Ecto neural progenitor cell (in vitro differentiated cells): ENCODE measurements at places on chromosomes 7 and 10.

DNA sequence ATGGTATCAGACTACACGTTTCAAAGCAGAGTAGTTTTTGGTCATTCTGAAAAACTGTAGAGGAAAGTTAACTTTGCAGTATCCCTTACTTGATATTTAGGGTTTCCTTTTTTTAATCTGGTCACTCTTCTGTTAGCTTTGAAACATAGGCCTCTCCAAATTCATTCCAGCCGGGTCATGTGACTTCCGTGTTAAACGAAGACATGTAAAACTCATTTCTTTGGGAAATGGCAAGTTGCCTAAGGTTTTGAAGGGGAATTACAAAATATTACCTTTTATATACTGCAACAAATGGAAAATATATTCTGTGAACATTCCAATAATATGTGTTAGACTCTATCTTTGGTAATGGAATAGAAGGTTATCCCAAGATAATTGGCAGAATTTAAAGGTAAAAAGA lies 9.5 kb downstream of the TES start:
- DNase-seq: no peak

- DNase-seq: no peak
Observed at GRCh38 chr7:144941127-144941526, 105.3 kb upstream of the TPK1 start.

DNA sequence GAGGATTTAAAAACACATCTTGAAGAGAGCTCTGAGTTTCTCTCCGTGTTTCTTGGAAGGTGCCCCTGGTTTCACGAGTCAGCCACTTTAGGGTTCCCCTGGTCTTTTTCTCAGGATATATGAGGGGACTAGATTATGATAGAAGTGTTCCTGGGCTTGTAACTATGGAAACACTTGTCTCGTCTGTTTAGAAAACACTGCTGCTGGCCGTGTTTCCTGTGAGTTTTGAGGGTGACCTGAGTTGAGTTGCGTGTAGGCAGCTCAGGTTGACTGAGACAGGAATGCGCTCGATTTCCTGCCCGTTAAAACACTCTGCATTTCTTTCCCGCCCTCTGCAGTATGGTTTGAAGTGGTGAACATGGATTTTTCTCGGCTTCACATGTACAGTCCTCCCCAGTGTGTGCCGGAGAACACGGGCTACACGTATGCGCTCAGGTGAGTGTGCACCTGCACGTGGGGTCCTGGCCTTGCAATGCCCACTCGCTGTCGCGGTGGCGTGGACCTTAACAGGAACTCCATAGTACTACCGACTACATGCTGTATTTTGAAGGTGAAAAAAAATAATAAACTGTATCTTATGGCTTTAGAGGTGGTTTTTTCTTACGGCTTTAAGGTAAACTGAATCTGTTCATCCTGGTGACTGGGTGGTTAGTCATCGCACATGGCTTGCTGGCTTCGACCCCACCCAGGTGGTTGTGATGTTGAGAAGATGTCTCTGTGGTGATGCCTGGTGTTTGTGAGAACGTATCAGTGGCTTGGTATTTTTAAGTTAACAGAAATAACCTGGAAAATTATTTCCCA lies at the start of gene SUN1:
Gene SUN1, plus strand, starts transcription at position 310 of the 801 bp plus-strand sequence. Its CDS starts 49 bp downstream, at position 359.
- no peak for DNase-seq

DNA sequence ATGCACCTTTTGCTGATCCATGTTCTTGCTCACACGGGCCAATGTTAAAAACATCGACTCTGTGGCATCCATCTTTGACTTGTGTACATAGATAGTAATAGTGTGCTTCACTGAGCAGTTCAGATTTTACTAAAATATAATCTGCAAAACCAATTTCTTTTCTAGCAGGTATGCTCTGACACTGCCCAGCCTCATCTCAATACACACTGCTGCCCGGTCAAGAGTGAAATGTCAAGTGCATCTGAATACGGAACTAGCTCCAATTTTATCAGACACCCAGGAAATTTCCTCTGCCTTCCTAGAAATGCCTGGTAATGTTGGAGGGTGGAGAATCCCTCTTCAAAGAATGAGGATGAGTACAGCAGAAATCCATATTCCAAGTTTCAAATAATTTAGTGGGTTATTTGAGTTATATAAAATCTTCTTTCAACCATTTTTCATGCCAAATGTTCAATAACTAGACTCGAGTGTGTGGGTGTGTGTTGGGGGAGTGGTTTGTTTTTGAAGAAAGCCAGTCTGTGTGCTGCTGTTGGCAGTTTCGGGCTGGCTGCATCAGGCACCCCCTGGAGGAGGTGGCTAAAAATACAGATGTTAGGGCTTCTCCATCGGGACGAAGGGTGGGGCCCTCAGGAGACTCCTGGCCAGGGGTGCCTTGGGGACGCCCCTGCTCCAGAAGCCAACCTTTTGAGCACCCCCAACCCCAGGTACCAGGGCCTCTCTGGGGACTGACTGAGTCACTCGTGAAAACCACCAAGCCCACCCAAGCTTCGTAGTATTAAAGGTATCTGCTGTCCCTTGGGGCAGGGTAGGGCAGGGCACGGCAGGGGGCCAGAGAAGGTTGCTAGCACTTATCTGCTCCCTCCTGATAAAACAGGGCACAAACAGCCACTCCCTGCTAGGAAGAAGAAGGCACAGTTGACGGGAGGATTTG lies 15.4 kb downstream of the CTBP2 start:
- DNase-seq: no peak

DNA sequence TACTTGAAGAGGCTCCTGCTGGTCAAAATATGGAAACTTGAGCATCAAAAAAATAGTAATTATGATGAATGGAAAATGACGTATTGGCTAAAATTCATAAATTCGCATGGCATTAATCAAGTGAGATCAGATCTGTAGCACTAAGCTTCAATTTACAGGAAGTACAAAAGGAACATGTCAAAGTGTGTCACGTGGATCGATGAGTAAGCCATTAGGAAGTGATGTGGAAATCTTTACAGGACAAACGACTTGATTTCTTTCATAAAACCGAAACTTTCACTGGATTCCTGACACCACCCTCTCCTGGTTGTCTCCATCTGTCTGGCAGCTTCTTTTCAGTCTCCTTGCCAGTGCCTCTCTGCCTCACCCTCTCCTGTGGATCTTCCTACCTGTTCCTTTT lies 25.8 kb downstream of the AKR1C8 start:
- DNase-seq: no peak

DNA sequence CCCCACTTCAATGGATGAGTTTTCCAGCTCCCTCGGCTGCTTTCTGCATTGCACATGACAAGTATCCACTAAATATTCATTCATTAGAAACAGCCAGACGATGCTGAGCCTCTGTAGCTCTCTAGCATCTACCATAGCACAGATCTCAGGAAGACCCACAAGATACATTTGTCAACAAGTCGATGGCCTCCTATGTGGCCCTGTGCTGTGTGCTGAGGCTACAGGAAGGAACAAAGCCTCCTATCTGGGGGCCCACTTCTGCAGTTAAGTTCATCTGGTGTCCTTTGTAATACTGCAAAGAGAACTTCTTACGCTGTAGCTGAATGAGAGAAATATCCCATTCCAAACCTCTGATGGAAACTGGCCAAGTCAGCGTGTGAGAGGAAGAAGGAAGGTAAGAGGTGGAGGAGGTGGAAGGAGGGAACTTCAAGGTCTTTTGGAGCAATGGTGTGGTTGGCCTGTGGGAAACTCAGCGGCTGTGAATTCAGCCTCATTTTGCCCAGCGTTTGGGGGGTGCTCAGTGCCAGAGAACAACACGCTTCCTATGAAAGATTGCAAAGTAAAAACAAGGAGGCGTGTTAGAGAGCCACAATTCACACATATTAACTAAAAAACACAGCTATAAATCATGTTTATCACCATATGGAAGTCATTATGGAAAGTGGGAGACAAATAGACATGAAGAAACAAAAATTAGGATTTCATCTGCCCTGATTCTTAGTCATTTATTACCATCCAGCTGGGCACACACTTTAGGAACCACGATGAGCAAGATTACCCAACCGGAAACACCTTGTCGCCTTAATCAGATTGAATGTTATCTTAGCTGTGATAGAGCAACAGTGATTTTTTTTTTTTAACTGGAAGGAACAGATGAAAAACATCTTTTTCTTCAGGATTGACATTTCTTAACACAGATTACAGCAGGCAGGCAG lies 62.2 kb upstream of the USP6NL start:
- DNase-seq: no peak

GRCh38 chr7:135366843-135367508 lies 133.3 kb downstream of the STRA8 start:
- no peak for DNase-seq

DNA sequence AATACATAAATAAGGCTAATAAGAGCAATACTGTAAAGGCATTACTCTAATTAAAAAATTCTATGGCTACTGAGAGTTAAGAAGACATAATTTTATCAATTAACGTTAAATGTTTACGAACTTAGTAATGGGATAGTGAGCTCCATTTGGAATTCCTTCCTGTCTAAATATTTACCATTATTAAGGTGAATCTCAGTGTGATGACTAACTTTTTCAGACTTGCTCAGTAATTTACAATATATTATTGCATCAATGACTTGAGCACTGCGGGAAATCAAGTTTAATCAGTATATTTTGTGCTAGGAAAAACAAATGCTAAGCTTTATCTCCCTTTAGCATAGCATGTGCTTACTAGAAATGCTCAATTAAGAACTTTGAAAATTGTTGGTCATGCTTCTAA lies 282.5 kb upstream of the TEX47 start:
- DNase-seq: no peak

- no peak for DNase-seq
Observed at GRCh38 chr10:109358325-109358724, 565.0 kb downstream of the XPNPEP1 start.

DNA sequence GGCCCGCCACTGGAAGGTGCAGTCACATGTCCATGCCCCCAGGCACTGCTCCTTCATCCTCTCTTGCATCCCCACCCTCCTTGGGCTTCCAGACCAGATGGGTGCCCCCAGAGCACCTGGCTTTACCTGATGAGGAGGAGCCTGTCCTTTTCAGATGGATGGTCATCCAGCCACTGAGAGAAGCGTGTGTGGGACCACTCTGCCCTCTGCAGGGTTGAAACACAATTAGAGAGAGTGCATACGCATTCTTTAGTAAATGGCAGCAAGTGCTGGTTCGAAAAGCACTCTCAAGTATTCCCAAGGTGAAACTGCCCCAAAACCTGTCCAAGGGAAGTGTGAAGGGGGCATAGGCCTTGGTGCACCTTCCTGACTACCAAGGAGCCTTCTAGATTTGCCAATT lies 41.6 kb downstream of the HBP1 start:
- no peak for DNase-seq
